Ovary (tissue), 10 donors: ENCODE measurements at places on chromosomes 4 and X. TPM values are rescaled to one million over a fixed set of nuclear protein-coding genes. Genes with fewer than 3 reads are reported as not detected.

GRCh38 chrX:96590403-96590802 lies 94.2 kb upstream of the DIAPH2 start:
- H3K4me3 ChIP-seq: no peak overlapping the region
- no peaks in the 10 kb centered on the region for H3K4me1 ChIP-seq
- DNase-seq: no peak
- H3K27me3 ChIP-seq: no peaks in the 10 kb centered on the region
- no peaks in the 10 kb centered on the region for H3K36me3 ChIP-seq
- H3K27ac ChIP-seq: no peak overlapping the region

- no peaks in the 10 kb centered on the region for H3K27me3 ChIP-seq
- no peaks in the 10 kb centered on the region for H3K36me3 ChIP-seq
- no peak for DNase-seq
- H3K4me1 ChIP-seq: no peaks in the 10 kb centered on the region
- H3K27ac ChIP-seq: no peak overlapping the region
Measured at GRCh38 chr4:150859453-150859852, 155.6 kb downstream of the LRBA start.

DNA sequence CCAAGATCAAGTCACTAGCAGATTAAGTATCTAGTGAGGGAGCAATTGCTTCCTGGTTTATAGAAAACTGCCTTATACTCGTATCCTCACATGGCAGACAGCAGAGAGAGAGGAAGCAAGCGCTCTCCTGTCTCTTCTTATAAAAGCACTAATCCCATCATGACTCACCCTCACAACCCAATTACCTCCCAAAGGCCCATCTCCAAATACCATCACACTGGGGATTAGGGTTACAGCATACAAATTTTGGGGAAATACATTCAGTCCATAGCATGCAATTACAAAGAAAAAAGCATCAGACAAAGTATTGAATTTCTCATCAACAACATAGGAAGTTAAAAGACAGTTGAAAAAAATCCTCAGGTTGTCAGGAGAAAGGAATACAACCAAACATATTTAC lies 292.6 kb downstream of the IQCM start:
- H3K4me3 ChIP-seq: no peak overlapping the region
- H3K27me3 ChIP-seq: no peaks in the 10 kb centered on the region
- DNase-seq: no peak
- no peaks in the 10 kb centered on the region for H3K4me1 ChIP-seq
- H3K36me3 ChIP-seq: no peaks in the 10 kb centered on the region

MAGEB1 gene
- not detected for total RNA-seq

DDIT4L gene
- total RNA-seq: 3.0 TPM

AREG gene
- 4.9 TPM for total RNA-seq
